AG04449 (cell line): ENCODE measurements at places on chromosomes 2 and 18.

GRCh38 chr18:62612776-62613175 lies 90.0 kb downstream of the ZCCHC2 start:
- DNase-seq: no peak

- DNase-seq: no peak
Observed at GRCh38 chr2:199407421-199407820, 50.3 kb downstream of the SATB2 start.

DNA sequence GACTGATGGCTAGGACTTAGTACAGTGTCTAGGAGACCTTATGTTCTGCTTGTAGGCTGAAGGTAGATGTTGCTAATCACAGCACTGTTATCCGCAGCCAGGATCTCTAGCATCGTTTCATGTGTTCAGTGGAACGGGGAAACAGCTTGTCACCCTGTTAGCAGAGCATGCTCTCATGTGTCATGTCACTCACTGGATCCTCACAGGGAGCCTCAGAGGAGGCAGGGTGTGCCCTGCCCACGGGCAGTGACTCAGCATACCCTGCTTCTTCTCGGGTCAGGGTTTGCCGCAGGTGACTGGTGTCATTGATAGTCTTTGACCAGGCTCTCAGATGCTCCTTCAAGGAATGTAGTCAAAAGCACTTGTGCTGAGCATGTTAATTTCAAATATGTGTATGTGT lies 44.4 kb downstream of the RPIA start:
- DNase-seq: no peak

DNA sequence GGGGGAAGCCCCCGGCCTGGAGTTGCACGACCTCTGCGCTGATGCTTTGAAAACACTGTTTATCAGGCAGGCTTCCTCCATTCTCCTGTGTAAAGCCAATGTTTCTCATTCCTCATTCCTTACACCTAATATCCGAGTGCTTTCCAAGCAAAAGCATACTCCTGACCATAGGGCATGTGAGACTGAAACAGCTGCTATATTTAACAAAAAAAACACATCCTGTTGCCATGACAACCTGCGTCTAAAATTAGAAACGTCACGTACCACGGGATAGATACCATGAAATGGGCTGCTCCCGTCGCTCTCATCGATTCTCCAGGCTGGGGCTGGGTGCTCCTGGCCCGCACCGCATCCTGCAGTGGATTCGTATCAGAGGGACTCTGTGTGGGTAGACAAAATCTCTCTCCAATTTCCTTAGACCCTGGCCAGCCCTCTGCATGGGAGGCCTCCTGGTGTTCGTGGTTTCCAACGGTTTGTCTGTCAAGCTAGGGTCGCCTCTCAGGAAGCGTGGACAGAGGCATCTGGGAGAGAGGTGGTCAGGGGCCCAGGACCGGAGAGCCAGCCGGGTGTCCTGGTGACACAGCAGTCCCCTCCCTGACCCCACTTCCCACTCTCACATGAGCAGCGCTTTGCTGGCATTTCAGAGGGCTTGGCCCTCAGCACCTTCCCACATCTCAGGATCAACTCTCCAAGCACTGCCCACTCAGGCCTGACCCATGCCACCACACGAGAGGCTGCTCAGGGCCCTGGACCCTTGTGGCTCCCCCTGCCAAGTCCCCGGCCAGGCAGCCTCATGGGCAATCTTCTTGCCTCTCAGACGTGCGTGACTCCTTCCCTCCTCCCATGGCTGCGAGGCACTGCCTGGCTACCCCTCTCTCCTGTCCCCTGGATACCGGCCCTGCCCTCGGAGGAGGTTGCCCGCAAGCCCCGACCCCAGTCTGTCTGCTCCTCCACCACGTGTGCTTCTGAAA lies 268.1 kb downstream of the NDUFA10 start:
- no peak for DNase-seq

- no peak for DNase-seq
Observed at GRCh38 chr2:201470821-201471731, 19.5 kb downstream of the STRADB start.

DNA sequence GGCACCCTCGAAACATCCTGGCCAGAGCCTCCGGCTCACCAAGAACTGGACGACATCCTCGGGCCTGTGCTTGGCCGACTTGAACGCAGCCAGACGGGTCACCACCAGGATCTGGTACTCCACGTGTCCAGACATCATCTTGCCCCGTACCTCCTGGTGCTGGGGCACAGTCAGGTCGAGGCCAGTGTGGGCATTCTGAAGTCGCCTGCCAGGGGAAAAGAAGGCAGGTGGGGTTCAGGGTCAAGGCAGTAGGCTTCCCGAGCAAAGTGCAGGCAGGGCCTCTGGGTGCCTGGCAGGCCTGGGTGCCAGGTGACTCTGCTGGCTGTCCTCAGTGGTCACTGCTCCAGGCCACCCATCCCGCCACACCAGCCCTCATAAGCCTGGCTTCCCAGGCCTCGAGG lies 5.6 kb downstream of the HS1BP3 start:
- DNase-seq: no peak

GRCh38 chr2:40130251-40130994 lies 321.5 kb downstream of the SLC8A1 start:
- no peak for DNase-seq

- DNase-seq: no peak
Observed at GRCh38 chr18:24209558-24209957, 70.7 kb downstream of the CABYR start.

GRCh38 chr18:58991167-58991798 lies 126.6 kb downstream of the ZNF532 start:
- DNase-seq: no peak
